Myocyte (in vitro differentiated cells): ENCODE measurements at places on chromosomes 4 and X. TPM values are rescaled to one million over a fixed set of nuclear protein-coding genes. Genes with fewer than 3 reads are reported as not detected.

- DNase-seq: no peak
Measured at GRCh38 chr4:158816955-158817354, 48.1 kb downstream of the FNIP2 start.

DNA sequence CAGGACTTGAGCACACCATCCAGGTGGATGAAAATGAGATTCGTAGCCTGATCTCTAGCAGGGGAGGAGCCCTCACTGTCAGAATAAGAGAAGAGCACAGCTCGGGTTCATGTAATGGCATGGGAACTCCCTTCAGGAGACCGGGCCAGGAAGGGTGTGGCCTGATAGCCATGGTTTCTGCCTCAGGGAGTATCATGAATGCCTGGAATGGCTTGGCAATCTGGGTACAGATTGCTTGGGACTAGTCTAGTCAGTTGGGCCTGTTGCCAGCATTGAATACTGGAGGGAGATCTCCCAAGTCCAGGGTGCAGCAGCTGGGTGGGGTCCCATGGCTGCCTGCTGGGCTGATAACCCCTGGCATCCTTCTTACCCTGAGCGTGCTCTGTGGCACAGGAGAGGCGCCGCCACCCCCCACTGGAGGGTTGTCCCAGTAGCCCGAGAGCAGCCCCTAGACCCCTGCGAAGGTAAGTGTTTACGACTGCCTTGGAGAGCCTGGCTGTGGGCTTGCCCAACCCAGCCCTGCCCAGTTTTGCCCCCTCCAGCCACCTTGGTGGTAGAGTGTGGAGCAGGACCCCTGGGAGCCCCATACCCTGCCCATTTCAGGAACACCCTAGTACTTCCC, 298.8 kb downstream of the TEX13A start:
- no peak for DNase-seq

DNA sequence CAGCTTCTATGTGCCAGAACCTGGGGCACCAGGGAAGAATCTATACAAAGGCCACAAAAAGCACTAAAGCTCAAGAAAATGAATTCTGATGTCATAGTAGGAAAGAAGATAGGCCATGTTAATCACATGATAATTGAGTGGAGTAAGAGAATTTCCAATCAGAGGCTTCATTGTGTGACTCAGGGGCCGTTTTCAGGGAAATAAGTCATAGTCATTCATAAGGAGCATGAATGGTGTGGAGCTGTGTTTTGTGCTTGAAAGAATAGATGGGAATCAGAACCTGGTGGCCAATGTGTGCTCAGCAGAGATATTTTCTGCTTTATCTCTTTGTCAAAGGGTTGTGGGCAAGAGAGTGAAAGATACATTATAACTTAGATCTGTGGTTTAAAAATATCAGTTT, 102.4 kb upstream of the ZDHHC15 start:
- no peak for DNase-seq

DNA sequence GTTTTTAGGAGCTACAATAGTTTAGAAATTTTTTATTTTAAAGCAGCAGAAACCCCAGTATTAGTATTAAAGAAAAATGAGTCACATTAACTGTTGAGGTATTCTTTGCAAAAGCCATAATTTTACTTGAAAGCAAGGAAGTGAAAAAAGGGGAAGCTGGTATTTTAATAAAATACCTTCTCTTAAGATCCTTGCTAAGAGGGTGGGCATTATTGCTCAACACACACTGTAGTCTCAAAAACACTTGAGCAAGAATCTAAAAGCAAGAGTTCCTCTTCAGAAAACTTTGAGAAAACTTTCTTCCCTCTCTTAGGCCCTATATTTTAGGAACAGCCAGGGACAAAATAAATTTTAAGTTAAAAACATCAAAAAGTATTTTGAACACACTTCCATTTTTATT, 259.4 kb upstream of the DIAPH2 start:
- no peak for DNase-seq

DNA sequence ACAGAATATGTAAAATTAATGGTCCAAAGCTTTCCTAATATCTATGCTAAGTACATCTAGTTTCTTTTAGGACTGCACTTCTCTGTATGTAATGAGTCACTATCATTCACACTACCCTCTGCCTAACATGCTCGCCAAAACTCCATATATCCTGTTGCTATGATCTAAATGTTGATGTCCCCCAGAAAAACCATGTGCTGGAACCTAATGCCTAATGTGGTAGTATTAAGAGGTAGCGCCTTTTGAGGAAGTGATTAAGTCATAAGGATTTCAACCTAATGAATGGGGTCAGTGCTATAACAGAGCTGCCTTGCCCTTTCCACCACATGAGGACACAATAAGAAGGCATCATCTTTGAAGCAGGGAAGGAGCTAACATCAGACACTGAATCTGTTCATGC, 34.9 kb upstream of the NFKB1 start:
- DNase-seq: no peak

DNA sequence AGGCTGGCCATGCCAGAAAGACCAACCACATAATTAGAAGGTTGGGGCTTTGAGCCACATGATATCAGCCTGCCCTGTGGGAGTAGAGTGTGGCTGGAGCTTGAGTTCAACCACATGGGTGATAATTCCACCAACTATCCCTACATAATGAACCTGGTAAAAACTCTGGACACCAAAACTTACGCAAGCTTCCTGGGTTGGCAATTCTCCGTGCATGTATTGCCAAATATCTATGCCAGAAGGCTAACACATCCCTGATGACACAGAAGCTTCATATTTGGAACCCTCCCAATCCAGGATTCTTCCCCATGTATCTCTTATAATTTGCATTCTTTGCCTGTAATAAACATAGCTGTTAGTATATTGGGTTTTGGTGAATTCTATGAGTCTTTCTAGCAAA, 68.2 kb downstream of the FUNDC1 start:
- peak; percentile 7 for DNase-seq

DNA sequence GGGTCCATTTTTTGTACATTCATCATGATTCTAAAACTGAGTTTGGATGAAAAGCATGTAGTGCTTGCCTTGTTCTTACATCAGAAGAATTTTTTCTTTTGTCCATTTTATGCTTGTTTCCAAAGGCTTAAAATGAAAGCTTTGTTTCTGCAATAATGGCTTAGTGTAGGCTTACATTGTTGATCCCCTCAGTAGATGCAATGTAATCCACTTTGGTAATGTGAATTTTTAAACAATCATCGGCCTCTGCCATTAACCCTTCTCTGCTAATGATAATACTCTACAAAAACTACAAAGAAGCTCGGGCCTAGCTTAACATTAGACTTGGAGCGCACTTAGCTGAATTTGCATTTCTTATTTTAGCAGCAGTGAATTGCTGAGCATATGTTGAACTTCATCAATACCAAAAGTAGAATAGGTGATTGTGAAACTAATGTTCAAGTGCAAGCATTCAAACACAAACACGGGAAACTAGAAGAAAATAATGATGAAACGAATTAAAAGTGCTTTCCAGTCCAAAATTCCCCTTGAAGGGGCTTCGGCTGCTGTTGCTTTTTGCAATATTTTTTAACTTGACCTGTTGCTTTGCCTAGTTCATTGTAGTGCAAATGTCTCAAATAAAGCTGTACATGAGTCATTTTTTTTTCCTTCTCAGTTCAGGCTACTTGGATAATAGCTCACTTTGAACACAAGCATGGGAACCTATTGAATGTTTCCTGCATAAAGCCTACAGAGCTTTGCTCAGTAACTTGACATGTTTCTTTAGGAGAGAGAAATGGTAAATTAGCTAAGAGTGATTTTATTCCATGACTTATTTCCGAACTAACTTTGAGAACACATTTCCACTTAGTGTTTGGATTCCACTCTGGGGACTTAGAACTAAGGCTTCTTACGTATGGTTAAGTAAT, 66.5 kb downstream of the SLIT2 start:
- DNase-seq: no peak

DNA sequence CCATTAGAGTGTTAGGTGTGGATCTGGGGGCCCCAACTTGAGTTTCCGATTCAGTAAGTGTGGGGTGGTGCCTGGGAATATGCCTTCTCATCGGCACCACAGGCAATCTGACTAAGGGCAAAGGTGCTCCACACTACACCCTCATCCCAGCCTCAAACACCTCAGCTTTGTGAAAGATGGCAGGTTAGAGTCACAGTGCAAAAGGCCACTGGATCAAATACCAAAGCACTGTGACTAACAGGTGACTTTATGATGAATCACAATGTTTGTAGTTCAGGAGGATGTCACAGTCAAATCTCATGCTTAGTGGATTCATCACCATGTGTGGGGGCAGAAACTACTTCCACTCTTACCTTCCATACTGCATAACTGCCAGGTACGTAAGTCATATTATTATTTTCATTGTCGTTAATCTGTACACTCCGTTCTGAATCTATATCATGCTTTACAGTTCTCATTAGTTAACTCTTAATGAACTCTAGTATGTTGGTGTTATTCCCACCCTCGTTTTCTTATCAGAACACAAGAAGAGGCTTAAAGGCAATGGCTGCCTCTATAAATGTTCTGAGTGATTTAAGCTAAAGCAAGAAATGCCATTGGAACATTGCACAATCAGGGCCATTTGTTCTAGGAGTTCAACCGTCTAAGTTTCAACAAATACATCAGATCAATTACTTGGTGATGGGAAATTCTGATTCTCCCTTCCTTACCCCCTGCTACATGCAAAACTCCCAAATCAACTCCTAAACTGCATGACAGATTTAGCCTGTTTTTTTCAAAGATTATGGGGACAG, 50.2 kb downstream of the PRKG2 start:
- no peak for DNase-seq

DNA sequence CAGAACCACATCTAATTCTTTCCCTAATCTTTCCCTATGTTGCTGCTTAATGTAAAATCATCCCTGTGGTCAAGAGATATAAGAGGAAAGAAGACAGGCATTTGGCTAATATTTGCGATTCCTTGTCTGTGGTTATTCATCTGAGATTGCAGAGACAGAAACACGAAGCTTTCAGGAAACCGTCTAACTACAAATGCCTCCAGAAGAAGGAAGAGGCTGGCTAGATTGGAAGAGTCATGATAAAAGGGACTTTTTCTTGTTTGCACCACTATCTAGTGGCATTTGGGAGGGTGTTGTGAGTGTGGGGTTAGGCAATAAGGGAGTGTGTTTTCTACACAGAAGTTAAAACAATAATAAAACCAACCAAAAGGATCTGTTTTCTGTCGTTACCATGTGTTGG, 43.9 kb downstream of the TMEM154 start:
- no peak for DNase-seq

DNA sequence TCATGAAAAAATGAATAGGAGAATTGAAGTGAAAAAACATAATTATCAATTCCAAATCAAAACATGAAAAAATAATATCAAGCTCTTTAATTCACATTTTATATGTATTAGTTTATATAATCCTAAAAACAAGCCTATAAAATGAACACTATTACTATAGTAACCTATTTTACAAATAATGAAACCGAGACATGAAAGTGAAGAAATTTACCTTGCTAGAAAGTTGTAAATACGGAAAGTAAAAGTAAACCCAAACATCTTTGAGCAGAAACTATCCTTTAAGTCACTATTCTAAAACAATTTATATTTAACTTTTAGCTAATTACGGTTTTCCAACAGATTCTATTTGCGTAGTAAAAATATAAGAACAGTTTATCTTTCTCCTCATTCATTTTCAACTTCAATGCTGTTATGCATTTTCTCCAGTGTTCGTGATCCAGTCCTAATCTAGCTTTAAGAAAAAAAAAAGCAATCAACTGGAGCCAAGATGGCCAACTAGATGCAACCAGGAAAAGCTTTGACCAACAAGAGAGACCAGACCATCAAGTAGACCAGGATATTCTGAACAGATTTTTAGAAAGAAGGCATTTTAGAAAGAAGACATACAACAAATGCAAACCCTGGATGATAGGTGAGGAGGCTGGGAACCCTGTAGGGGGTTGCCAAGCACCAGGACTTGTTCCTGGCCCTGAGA, 67.0 kb downstream of the DDX53 start:
- DNase-seq: no peak

FOXP3 gene
- 0.05 TPM in 1 of 2 replicates, not detected in the other for total RNA-seq

TMPRSS11A gene
- total RNA-seq: not detected in 2 replicates

GRCh38 chr4:140158365-140159030, 4.5 kb upstream of the MAML3 start:
- peak; percentile 28 for DNase-seq

ARR3 gene
- total RNA-seq: not detected in 2 replicates

SAGE1 gene
- total RNA-seq: not detected in 2 replicates

DNA sequence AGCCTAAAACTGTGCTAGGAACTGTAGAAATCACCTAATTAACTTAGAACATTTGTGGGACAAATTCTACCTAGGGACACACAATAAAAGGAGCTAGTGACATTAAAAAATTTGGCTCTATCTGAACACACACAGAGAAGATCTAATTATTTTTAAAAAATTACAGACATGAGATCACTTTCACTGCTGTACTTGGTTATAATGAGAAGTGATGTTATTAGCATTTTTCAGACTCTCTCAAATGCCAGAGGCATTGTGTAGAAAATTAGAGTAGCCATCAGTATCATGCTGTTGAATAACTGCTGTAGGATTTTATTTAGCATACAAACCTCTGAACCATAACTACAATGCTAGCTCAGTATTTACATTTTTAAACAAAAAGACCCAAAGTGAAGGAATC, 109.1 kb upstream of the ANK2 start:
- no peak for DNase-seq

ARSJ gene
- 12.5 and 12.8 TPM in 2 replicates for total RNA-seq

- DNase-seq: no peak
Measured at GRCh38 chr4:53234669-53235068, 131.2 kb downstream of the SCFD2 start.

DNA sequence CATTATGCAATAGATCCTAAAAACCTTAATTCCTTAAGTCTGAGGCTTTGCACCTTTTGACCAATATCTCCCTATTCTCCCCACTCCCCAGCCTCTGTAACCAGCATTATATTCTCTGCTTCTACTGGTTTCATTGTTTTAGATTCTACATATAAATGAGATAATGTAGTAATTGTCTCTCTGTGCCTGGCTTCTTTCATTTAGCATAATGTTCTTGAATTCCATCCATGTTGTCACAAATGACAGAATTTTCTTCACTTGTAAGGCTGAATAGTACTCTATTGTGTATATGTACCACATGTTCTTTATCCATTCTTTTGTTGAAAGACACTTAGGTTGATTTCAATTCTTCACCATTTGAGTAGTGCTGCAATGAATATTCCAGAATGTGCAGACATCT, 66.0 kb downstream of the MAGEC1 start:
- no peak for DNase-seq

DNA sequence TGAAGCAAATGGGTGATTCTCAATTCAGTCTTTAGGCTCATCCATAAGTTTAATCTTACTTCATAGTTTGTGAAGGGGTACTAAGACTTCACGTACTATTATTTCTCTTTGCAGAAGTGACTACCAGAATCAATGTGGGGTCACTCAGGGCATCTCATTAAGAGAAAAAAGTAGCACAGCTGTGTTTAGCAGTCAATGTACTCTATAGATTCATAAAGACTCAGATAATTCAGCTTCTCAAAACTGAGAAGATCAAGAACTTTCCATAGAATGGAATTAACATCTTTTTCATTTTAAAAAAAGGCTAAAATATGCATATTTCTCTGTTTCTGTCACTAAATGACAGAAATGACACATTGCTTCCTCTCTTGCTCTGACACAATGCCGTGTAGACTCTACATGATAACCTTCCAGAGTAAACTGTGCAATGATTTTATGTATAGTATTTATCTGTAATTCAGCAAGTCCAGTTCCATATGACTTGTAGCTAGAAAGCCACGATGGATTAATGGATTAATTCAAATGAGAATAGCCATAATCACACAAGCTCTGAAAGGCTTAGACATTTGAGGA, 20.3 kb upstream of the LSM6 start:
- DNase-seq: no peak
